Osteocyte (in vitro differentiated cells): ENCODE measurements at places on chromosomes 3 and 15. TPM values are rescaled to one million over a fixed set of nuclear protein-coding genes. Genes with fewer than 3 reads are reported as not detected.

PLA2G4E gene
- not detected in 2 replicates for total RNA-seq

OR5H6 gene
- not detected in 2 replicates for total RNA-seq

GRCh38 chr15:53448232-53449015 is 311.0 kb downstream of the WDR72 start:
- no peak overlapping the region for H3K27ac ChIP-seq
- no peak for DNase-seq
- H3K4me1 ChIP-seq, result no peaks in the 10 kb centered on the region
- no peaks in the 10 kb centered on the region for H3K27me3 ChIP-seq

DNA sequence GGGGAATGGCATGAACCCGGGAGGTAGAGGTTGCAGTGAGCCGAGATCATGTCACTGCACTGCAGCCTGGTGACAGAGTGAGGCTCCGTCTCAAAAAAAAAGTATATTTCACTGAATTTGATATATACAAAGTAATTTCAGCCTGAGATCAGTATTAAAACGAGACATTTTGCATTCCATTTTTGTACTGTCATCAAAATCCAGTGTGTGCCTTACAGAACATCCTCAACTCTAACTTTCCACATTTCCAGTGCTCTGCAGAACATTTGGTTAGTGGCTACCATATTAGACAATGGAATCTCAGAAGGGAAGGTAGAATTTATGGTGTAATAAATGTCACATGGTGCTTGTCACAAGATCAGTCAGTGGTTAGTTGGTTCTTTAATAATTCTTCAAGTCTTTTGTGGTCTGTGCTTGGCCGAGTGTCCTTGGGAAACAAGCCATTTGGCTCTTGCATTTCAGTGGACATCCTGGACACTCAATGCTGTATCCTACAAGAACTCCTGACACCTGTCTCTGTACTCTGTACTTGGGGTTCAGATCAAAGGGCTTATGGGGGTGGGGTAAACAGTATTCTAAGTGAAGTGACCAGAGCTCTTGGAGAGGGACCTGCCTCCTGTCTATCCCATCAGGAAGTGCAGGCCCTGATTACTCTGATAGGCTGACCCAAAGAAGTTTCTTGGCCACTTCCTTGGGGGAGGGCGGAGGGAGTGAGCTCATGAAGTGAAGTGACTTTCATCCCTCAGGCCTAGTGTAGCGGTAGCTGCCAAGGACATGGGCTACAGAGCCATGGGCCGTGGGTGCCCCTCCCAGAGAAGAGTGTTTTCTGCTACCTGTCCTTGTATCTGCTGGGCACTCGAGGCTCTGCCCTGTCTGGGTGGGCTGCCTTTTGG is 3.7 kb downstream of the ACVR2B start:
- H3K36me3 ChIP-seq, result no peaks in the 10 kb centered on the region
- peaks cover 32% of the 10 kb centered on the region for H3K4me1 ChIP-seq
- no peaks in the 10 kb centered on the region for H3K27me3 ChIP-seq
- peak; percentile 69 for DNase-seq
- no peak overlapping the region for H3K27ac ChIP-seq

GRCh38 chr15:40330368-40330836 is 6.9 kb downstream of the INAFM2 start:
- no peak overlapping the region for H3K4me3 ChIP-seq
- DNase-seq, result no peak
- H3K36me3 ChIP-seq, result peaks cover 8% of the 10 kb centered on the region
- no peaks in the 10 kb centered on the region for H3K27me3 ChIP-seq

- no peak overlapping the region for H3K27ac ChIP-seq
- H3K36me3 ChIP-seq, result no peaks in the 10 kb centered on the region
- no peak for DNase-seq
- no peaks in the 10 kb centered on the region for H3K4me1 ChIP-seq
- H3K4me3 ChIP-seq, result no peak overlapping the region
These were observed 170.6 kb upstream of the EPHA3 start for GRCh38 chr3:88936831-88937230.

GRCh38 chr3:130851277-130851676 is 42.6 kb upstream of the ATP2C1 start:
- H3K27ac ChIP-seq, result no peak overlapping the region
- no peak overlapping the region for H3K4me3 ChIP-seq
- no peaks in the 10 kb centered on the region for H3K4me1 ChIP-seq
- H3K36me3 ChIP-seq, result no peaks in the 10 kb centered on the region

DNA sequence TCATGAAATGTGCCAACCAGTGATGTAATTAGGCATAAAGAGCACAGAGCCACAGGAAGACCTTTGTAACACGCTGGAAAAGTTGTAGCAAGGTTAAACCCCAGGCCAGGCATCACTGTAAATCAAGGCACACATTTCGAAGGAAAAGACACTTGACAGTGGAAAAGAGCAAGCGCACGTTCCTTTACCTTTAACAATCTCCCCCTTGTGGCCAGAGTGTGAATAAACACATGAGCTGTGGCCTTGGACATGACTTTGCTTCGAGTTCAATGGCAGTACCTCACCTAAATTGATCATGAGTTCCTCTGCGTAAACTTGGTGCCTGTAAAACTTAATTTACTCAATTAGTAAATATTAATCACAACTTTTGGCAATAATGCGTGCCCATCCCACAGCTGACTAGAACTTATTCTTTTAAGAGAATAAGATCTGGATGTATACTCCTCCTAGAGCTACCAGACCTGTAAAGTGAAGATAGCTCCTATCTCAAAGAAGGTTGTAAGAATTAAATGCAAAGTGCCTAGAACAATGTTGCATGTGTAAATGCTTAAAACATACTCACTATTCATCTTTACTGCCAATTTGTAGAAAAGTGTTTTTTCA is 757.0 kb upstream of the NECTIN3 start:
- no peak overlapping the region for H3K27ac ChIP-seq
- no peak overlapping the region for H3K4me3 ChIP-seq

DNA sequence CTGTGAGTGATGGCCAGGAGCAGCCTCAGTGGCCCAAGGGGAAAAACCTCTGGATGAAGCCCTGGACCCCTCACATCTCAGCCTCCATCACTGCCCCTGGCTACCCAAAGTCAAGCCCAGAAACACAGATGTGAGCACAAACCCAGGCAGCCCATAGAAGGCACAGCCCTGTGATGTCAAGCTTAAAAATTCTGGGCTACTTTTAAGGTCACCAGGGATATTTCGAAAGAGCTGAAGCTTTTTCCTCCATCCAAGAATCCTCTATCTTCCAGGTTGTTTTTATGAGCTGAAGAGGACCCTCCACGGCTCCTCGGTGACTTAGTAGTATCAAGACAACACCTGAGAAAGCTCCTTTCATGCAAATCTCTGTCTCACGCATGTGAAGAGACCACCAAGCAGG is 11.5 kb downstream of the LIPC start:
- H3K4me1 ChIP-seq, result peaks cover 47% of the 10 kb centered on the region
- no peak overlapping the region for H3K27ac ChIP-seq
- H3K4me3 ChIP-seq, result no peak overlapping the region
- no peaks in the 10 kb centered on the region for H3K27me3 ChIP-seq
- H3K36me3 ChIP-seq, result no peaks in the 10 kb centered on the region
- DNase-seq, result no peak

GRCh38 chr3:116242825-116243224 is 202.5 kb downstream of the LSAMP start:
- no peaks in the 10 kb centered on the region for H3K36me3 ChIP-seq
- no peaks in the 10 kb centered on the region for H3K4me1 ChIP-seq
- H3K27ac ChIP-seq, result no peak overlapping the region
- DNase-seq, result no peak

GRCh38 chr3:127259882-127260281 is 28.0 kb downstream of the PRR20G start:
- H3K27me3 ChIP-seq, result peaks cover 8% of the 10 kb centered on the region
- no peaks in the 10 kb centered on the region for H3K4me1 ChIP-seq
- H3K36me3 ChIP-seq, result no peaks in the 10 kb centered on the region

DNA sequence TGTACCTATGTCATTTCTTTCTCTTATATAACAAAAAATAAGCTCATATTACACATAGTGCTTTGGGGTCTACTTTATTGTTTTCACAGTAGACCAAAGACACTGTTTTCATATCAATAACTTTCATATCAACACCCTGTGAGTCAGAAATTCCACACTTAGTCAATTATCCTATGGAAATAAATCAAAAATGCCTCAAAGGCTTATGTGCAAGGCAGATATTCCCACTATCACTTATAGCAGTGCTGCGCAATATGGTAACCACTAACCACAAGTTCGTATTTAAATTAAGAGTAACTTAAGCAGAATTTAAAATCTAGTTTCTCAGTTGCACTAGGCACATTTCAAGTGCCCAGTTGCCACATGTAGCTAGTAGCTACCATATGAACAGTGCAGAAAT is 15.9 kb downstream of the SCG3 start:
- H3K36me3 ChIP-seq, result no peaks in the 10 kb centered on the region
- DNase-seq, result no peak
- no peaks in the 10 kb centered on the region for H3K4me1 ChIP-seq
- H3K27me3 ChIP-seq, result peaks cover 54% of the 10 kb centered on the region

GRCh38 chr3:126156468-126156867 is 23.9 kb downstream of the ALDH1L1 start:
- peak; percentile 75 for DNase-seq
- no peaks in the 10 kb centered on the region for H3K36me3 ChIP-seq
- no peaks in the 10 kb centered on the region for H3K4me1 ChIP-seq
- no peak overlapping the region for H3K27ac ChIP-seq
- no peak overlapping the region for H3K4me3 ChIP-seq
